Osteoblast (primary cell): ENCODE measurements at places on chromosomes 13 and 19. TPM values are rescaled to one million over a fixed set of nuclear protein-coding genes. Genes with fewer than 3 reads are reported as not detected.
A peak's percentile ranks its signal among the peaks of the same experiment; 100 is the strongest.

DNA sequence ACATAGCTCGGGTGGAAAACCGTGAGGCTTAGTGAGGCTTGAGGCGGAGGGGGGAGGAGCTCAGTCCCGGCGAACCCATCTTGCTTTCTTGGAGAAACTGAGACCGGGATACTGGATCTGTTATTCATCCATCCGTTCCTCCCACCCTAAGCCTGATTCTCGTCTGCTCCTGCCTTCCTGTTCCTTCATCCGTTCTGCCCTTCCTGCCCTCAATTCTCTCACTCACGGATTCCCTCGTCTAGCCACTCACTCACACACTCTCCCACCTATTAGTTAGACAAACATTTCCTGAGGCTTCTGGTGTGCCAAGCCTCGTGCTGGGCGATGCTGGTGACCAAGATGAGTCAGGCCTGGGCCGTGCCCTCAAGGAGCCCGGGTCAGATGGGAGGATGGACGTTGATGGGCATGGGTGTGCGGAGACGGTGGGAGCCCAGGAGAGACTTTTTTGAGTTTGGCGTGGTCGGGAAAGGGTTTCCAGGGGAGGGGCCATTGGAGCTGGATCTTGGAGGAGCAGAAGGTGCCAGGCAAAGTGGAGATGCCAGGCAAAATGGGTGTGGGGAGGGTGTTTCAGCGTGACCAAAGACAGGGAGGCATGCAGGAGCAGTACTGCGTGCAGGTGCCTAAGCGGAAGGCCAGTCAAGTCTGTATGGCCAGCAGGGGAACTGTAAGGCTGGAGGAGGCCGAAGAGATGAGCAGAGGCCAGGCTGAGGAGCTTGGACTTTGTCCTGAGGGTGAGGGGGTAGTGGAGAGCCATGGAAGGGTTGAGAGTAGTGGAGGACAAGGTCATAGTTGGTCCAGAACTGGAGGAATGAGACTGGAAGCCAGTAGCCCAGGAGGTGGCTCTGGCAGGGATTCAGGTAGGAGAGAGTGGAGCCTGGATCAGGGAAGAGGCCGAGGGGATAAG is 7.4 kb upstream of the CNFN start:
- DNase-seq: peak; percentile 54
- peak overlapping the region; percentile 98 for H3K27ac ChIP-seq
- H3K36me3 ChIP-seq: no peaks in the 10 kb centered on the region
- H3K4me3 ChIP-seq: peak overlapping the region; percentile 74
- peaks cover 18% of the 10 kb centered on the region for H3K4me1 ChIP-seq
- no peaks in the 10 kb centered on the region for H3K27me3 ChIP-seq

GRCh38 chr19:58519355-58520256 is at the start of gene ZBTB45:
TSS of gene ZBTB45 (minus strand) at chr19:58519810. CDS start at chr19:58517673, 2,137 bp downstream.
- H3K36me3 ChIP-seq: peaks cover 4% of the 10 kb centered on the region
- DNase-seq: peak; percentile 99
- no peaks in the 10 kb centered on the region for H3K27me3 ChIP-seq

DNA sequence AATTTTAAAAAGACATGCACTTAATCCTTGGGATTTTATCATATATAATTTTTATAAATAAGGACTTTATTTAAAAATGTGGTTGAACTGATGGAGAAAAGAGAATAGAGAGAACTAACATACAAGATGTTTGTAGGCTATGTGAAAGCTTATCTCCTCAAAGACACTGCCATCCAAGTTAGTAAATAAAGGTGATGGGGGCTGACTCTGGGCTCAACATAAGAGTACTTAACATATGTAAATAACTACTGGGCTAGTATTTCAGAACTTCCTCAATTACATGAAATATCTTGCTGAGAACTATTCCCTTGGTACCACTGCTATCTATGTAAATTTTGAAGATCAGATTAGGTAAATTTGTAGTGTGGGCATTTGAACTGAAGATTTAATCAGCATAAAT is 1017.3 kb upstream of the PCDH20 start:
- DNase-seq: no peak
- no peak overlapping the region for H3K4me3 ChIP-seq
- H3K27me3 ChIP-seq: no peaks in the 10 kb centered on the region
- no peaks in the 10 kb centered on the region for H3K36me3 ChIP-seq

DNA sequence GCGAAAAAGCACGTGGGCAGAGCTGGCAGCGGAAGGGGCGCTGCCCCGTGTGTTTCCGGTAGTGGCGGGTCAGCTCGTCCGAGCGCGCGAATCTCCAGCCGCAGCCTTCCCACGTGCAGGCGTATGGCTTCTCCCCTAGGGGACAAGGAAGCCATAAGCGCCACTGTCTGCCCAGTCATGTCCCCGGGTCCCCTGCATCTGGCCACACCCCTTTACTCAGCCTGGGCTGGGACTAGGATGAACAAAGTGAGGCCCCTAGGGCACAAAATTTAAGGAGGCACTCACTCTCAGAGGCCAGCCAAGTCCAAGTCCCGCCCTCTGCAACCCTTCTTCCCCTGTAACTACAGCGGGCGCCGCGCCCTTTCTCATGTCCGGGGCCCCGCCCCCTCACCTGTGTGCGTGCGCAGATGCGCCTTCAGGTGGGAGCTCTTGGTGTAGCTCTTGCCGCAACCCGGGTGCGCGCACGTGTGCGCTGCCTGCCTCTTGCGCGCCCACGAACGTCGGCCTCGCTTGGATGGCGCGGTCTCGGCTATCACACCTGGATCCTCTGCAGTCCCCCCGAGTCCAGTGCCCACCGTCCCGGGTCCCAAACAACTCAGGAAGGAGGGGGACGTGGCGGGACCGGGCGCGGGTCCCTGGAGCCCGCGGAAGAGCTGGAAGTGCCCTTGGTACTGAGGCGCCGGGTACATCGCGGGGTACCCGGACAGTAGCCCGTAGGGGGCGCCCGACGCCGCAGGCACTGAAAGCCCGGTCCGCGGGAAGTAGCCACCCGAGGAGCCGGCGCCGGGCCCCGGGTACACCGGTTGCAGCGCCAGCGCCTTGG is 1.9 kb downstream of the KLF1 start:
- H3K4me3 ChIP-seq: peak overlapping the region; percentile 48
- H3K27me3 ChIP-seq: peaks cover 26% of the 10 kb centered on the region
- no peaks in the 10 kb centered on the region for H3K36me3 ChIP-seq
- DNase-seq: peak; percentile 95

Gene NCR1
- 0.36 and 0.59 TPM in 2 replicates for total RNA-seq
